ENCODE measurements at places on chromosomes 11 and 22.

DNA sequence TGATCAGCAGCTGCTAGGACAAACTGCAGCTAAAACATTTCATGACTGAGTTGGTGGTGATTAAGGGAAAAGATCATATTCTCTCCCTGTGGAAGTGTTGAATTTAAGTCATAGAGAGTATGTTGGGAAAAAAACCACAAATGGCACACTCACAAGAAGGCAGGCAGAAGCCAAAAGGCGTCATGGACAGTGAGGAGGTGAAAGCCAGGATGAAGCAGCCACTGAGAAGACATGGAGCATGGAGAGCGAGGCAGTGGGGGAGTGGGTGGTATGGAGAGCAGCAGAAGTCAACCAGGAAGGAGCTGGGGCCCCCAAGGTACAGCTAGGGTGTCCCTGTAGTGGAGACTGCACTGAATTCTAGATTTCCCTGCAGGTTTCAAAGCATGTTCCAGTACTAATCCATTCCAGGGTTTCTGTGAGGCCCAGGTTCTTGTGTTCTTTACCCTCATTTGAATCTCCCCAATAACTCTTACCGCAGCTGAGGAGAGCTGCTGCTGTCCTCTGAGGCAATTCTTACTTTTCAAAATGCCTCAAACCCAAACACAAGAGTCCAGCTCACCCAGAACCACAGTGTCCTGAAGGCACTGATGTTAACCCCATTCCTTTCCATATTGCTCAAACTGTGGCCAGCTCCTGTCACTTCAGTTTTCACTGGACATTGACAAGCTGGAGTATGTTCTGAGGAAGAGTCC, 191.8 kb upstream of the E2F8 start:
- DNase-seq, result no peak

DNA sequence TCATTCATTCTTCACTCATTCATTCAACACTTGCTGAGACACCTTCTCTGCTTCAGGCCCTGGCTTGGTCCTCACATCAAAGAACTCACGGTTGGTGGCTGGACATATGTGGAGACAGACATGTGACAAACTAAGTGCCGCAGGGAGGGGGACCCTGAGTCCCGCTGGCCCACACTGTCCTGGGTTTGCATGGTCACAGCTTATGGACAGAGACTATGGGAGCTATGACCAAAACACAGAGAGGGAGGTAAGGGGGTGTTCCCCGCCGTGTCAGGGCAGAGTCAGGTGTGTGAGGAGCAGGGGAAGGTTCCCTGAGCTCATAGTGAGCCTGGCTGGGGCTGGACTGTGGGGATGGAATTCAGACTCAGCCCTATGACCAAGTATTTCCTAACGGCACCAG, 123.1 kb downstream of the MPPED1 start:
- DNase-seq, result no peak

DNA sequence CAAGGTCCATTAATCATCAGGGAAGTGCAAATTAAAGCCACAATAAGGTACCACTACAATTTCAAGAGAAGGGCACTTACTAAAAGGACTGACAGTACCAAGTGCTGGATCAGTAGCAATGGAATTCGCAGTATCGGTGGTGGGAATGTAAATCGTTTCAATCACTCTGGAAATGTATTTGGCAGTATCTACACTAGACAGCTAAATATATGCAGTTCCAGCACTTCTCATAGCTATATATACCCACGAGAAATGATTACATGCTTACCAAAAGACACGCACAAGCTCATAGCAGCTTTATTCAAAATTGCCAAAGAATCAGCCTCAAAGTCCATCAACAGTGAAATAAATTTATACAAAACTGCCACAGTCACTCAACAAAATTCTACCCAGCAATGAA, 4.4 kb upstream of the ZNF280B start:
- DNase-seq, result no peak

DNA sequence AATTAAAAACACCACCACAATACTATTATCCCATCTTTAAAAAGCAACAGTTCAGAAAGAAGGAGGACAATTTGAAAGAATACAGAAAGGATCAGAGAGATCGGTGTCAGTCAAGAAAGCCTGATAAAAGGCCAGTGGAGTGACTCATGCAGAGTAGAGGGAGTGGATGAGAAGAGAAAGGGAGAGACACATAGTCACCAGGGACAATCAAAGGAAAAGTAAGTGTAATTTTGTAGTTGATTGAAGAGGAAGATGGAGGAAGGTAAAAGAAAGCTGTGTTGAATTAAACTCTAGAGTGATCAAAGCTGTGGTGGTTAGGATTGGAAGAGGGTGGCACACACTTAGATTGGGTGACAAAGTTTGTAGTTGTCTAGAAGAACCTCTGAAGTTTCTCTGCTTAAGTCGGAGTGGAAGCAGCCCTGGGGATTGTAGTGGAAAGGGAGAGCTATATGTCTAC, 14.1 kb downstream of the SPECC1L start:
- no peak for DNase-seq

- DNase-seq, result no peak
These were observed 599 bp upstream of the PPP2R1B start for GRCh38 chr11:111766834-111767142.

DNA sequence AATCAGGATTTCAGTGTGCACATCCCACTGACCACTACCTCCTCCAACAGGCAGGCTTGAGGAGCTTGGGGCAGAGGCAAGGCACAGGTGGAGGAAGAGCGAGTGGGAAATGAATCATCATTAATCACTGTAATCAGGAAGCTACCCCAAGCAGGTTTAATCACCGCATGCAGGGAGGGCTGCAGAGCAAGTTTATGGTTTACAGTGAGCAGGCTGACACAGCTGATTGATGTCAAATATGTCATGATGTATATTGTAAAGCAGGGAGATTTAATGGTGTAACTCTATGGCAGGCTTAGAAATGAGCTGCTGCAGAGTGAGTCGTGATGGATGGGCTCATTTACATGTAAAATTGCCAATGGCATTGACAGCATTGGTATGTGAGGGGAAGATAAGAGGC, 441.0 kb downstream of the NTM start:
- DNase-seq, result no peak

DNA sequence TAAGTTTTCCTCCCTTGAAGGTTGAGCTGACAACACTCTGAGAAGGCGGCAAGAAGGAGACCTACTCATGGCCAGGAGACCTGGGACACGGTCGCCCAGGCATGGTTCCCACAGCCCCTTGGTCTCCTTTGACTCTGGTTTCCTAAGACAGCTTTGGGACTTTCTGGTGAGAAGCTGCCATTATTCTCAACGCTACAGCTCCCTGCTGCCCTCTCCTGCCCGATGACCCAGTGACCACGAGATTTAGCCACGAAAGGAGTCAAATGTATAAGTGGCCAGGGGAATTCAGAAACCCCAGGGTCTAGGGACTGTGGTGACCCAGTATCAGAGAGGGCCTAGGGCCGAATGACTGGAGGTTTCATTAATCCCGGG, 699 bp upstream of the SDF2L1 start:
- DNase-seq, result peak; percentile 14

DNA sequence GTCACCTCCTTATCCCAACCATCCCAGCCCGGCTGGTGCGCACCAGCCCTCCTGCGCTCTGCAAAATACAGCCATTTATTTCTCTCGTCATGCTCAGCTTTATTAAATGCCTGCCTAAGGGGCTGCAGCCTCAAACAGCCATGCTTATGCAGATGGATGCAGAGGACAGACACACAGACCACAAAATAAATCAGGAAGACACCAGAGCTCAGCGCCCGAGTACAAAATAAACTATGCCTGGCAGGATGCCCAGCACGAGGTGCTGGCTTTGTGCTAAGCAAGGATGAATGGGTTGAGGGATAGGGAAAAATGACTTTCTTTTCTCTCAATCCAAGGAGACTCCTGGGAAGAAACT, 70.5 kb downstream of the RPUSD4 start:
- no peak for DNase-seq

GRCh38 chr11:43585877-43586608, 94.5 kb upstream of the HSD17B12 start:
- DNase-seq, result no peak
